ENCODE measurements at places on chromosomes 6 and 20. TPM values are rescaled to one million over a fixed set of nuclear protein-coding genes. Genes with fewer than 3 reads are reported as not detected.

TAAR2 gene
- not detected for total RNA-seq

LRRC1 gene
- 13.9 TPM for total RNA-seq

HRH3 gene
- total RNA-seq: 0.08 TPM

SLC17A9 gene
- not detected for total RNA-seq

CCDC170 gene
- 0.21 TPM for total RNA-seq

DYNLT2 gene
- 3.1 TPM for total RNA-seq
